ENCODE measurements at places on chromosomes 4 and X.

GRCh38 chr4:22500831-22501714 is 14.8 kb downstream of the ADGRA3 start:
- DNase-seq, result no peak

- DNase-seq, result peak; percentile 15
These were observed 45.6 kb downstream of the MAOB start for GRCh38 chrX:43836435-43837184.

DNA sequence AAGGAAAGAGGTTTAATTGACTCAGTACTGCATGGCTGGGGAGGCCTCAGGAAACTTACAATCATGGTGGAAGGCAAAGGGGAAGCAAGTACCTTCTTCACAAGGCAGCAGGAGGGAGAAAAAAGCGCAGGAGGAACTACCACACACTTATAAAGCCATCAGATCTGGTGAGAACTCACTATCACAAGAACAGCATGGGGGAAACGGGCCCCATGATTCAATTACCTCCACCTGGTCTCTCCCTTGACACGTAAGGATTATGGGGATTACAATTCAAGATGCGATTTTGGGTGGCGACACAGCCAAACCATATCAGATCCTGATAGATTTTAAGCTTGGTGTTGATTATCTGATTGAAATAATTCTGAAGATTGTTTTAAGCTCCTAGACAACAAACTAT is 218.7 kb downstream of the CBR4 start:
- DNase-seq, result no peak

- DNase-seq, result no peak
These were observed 148.3 kb downstream of the MAML3 start for GRCh38 chr4:140005699-140006098.

- no peak for DNase-seq
These were observed 448.1 kb upstream of the RASGEF1B start for GRCh38 chr4:81919810-81920209.

- DNase-seq, result no peak
These were observed 25.3 kb upstream of the HERC6 start for GRCh38 chr4:88353324-88353723.

GRCh38 chrX:47585273-47585672 is 3.0 kb downstream of the TIMP1 start:
- no peak for DNase-seq

GRCh38 chrX:152904151-152905080 is 6.5 kb downstream of the ZNF185 start:
- DNase-seq, result no peak

DNA sequence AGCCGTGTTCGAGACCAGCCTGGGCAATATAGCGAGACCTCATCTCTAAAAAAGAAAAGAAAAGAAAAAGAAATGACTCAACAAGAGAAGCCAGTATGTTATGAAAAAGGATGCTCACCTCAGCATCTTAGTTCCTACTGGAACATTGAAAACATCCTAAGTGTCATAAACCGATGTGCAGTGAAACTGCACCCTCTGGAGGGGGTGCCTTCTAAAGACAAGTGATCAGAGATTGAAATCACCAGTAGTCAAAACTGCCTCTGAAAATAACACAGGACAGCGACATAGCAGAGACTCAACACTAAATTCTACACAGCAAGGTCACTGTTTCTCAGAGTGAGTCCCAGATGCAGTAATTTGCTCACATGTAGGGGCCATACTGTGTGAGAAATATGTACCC is 28.0 kb upstream of the ATP6AP2 start:
- no peak for DNase-seq

DNA sequence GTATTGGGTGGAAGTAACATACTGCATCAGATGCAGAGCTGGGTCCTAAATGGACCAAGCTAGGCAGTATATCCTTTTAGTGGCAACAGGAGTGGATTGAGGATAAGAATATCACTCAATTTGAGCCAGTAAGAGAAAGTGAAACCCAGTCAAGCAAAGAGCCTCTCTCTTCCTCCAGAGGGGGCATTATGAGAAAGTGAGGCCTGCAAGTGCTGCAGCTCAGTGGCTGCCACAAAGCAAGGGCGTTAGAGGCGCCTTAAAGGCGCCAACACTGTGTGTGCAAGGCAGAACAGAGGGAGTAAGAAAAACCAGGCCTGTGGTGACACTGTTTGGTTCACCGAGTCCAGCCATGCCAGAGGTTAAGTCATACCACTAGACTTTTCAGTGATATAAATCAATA is 17.5 kb downstream of the STX18 start:
- no peak for DNase-seq

DNA sequence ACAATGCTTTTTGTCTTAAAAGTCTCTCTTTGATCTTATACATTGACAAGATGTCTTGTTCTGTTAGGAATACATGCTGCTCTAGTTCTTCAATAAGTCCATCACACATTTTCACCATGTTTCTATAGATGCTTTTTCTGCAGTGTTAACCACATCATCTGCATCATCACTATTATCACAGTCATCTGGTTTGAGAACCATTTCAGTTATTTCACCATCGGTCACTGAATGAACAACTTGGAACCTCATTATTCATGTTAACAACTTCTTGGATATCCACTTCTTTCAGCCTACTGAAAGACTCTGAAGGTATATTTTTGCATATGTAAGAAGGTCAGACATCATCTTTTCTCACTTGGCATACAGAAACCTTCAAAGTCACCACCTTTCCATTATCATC is 975.2 kb downstream of the STIM2 start:
- no peak for DNase-seq

DNA sequence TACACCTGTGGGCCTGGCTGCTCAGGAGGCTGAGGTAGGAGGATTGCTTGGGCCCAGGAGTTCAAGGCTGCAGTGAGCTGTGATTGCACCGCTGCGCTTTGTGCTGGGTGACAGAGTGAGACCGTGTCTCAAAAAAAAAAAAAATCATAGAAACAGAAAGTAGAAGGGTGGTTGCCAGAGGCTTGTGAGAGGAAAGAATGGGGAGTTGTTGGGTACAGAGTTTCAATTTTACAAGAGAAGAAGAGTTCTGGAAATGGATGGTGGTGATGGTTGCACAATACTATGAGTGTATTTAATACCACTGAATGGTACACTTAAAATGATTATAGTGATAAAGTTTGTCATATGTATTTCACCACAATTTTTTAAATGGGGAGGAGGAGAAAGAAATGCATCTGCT is 10.2 kb upstream of the GLOD5 start:
- no peak for DNase-seq

GRCh38 chr4:122826553-122827257 is at the start of gene FGF2:
TSS of gene FGF2 (plus strand) at chr4:122826831. CDS start at chr4:122827175, 344 bp downstream.
- DNase-seq, result peak; percentile 89

DNA sequence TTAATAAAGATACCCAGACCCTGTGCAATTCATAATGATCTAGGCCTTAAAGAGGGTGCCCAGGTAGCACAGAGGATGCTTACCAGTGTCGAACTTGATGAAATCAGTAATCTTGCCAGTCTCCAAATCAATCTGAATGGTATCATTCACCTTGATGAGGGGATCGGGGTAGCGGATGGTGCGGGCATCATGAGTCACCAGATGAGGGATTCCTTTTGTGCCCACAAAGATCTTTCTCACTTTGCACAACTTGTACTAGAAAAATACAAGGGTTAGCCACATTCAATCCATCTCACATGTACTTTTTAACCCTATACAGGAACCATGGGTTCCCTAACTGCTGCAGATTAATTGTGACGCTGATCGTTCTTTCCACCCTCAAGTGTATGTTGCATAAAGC is 3.3 kb downstream of the RPS4X start:
- DNase-seq, result no peak

DNA sequence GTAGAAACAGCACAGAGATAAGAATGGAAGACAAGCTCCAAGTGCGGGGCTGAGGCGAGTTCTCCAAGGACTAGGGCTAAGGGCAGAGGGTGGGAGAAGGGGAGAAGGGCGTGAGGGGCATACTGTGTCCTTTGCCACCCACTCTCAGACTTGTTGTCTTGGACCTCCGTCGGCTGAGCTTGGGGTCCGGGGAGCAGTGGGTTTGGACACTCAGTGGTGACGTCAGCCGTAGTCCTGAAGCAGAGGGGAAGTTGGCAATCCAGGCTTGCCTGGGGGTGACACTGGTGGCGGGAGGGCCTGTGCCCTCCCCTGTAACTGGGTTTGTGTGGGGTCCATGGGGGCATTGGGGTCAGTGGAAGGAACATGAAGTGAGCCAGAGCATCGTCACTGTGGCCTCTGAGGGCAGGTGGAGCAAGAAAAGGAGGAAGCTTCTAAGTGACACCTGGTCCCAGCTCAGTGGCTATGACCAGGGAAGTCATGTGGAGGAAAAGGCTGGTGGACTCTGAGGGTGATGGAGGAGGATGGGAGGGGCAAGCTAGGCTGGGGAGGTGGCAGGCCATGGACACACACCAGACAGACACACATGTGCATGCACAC is 17.6 kb downstream of the CD99 start:
- no peak for DNase-seq

- DNase-seq, result no peak
These were observed 138.0 kb downstream of the ZNF674 start for GRCh38 chrX:46407036-46407752.

DNA sequence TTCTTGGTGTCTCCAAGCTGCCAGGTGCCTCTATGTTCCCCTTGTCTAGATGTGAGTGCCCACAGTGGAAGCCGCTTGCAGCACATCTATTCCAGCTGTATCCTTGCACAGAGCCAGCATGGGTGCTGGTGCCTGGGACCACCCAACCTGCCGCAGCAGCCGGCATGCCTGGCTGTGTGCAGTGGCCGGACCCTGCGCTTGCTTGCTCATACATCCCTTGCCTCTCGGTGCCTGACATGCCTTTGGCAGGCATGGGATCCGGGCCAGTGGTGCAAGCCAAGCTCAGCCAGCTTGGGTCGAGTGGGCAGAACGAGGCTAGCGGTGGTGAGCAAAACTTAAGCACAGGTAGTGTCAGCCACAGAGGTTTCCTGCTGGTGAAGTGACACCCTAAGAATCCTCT is 355.1 kb downstream of the TLL1 start:
- DNase-seq, result no peak

DNA sequence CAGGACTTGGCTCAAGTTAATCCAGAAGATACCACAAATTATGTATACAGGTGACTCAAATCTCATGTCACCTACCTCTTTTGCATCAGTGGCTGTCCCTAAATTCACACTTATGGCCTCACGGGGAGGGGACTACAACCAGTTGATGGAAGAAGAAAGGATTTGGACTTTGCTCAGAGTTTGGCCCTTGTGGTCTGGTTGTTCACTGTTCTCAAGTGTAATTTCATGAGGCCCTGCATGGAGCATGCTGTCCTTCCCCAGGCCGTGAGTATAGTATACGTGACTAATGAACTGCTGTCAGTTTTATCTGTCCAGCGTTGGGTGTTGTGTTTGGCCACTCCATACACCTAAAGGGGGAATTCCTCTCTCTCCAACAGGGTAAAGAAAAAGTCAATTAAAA is 27.5 kb upstream of the LSM6 start:
- no peak for DNase-seq

DNA sequence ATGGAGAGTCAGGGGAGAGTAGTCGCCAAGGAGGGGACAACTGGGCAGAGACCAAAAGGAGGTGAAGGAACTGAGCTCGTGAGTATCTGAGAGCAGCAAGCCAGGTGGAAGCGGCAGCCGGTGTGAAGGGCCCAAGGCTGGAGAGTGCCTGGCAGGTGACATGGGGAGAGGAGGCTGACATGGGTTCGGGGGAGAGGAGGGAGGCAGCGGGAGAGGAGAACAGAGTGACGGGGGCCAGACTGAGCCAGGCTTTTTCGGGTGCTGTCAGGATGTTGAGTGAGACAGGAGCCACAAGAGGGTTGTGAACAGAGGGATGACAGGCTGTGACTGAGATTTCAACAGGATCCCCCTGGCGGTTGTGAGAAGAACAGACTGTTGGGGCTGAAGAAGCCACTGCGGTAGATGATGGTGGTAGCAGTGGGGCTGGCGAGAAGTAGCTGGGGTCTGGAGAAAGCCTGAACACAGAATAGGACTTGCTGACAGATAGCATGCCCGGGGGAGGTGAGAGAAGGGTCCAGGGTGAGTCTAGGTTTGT is 5.7 kb downstream of the ELK1 start:
- no peak for DNase-seq

- no peak for DNase-seq
These were observed 108.0 kb downstream of the GPM6A start for GRCh38 chr4:175703956-175704600.

DNA sequence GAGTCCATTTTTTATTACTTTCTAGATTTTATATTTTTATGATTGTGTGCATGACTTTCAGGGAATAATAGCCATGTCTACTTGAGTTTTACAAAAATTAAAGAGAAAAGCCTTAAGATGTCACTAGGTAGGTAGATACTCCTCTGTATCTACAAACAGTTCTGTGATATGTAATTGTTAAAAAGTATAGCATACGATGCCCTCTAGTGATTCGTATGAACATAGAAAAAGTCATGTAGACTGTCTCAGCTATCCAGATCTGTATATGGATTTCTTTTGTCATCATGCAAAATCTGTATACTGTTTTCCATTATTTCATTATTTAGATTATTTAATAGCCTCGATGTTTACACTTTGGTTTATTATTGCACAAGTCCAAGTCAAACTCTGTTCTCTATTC is 856.6 kb downstream of the CENPC start:
- DNase-seq, result peak; percentile 17

GRCh38 chr4:164023214-164023613 is 528.7 kb downstream of the TMA16 start:
- no peak for DNase-seq

GRCh38 chrX:53940180-53940579 is 104.1 kb downstream of the PHF8 start:
- DNase-seq, result no peak

DNA sequence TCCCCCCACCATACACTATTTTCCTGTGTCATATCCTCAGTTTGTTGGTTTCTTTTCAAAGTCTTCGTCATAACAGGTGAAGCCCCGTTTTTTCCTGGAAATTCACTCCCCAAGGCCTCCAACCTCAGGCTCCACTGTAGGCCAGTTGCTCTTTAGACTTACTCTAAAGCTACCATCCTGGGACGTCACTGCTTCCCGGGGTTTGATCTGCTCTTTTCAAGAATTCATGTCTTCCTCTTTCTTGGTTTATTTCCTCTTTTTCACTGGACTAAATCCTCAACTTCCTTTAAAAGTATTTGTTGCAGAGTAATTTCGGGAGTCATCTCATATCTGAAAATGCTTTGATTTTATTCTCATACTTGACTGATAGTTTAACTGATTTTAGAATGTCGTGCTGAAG is 6.5 kb upstream of the SERTM2 start:
- DNase-seq, result no peak

DNA sequence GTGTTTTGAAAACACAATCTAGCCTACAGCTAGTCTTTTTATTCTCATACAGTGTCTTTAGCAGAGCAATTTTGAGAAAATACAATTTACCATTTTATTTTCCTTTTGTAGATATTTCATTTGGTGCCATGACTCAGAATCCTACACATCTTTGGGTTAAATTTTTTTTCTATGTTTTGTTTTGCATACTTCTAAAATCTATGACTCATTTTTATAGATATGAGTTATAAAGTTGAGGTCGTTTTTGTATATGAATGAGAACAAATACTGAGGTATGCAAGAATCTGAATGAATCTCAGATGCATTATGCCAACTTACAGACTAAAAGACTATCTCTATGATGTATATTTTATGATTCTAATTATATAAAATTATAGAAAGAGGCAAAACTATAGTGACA is 206.5 kb upstream of the ANXA10 start:
- no peak for DNase-seq

Data from muscle of arm (tissue), 14 donors.